ENCODE measurements at places on chromosomes 11 and 22.
A peak's percentile ranks its signal among the peaks of the same experiment; 100 is the strongest.

GRCh38 chr11:8747173-8747572 lies 64.6 kb downstream of the RPL27A start:
- no peak for DNase-seq

DNA sequence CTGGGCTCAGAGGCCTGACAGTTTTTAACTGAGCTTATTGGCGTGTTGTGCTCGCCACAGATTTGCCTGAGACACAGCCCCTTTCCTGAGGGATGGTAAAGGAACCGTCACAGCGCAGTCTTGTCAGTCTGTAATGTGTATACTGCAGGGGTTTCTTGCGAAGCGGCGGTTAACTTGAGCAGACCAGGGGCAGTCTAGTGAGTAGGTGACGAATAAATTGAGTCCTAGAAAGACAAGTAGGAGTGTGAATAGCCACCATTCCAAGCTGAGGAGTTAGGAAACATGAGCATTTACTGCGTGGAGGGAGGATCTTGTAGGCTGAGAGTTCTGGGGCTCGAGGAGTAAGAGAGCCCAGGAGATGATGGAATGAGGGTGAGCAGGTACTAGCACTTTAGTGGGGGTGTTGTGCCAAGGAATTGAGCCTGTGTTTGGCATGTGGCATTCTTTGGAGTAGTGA lies 1.4 kb downstream of the MED15 start:
- no peak for DNase-seq

- DNase-seq: no peak
Measured at GRCh38 chr11:11407763-11408084, 54.7 kb upstream of the CSNK2A3 start.

- no peak for DNase-seq
Measured at GRCh38 chr22:39706376-39707140, 136.0 kb downstream of the CACNA1I start.

GRCh38 chr11:48013269-48013901 lies 33.0 kb downstream of the PTPRJ start:
- peak; percentile 61 for DNase-seq

- DNase-seq: no peak
Measured at GRCh38 chr11:15145615-15146014, 30.9 kb downstream of the INSC start.

- DNase-seq: no peak
Measured at GRCh38 chr22:47806894-47807293, 1044.4 kb downstream of the TBC1D22A start.

GRCh38 chr11:12110201-12110713 lies at the start of gene MICAL2:
Gene MICAL2, plus strand, starts transcription at chr11:12110590. Its CDS starts 51,566 bp downstream, at chr11:12162156.
- DNase-seq: peak; percentile 81

GRCh38 chr11:65042891-65043290 lies 1.9 kb downstream of the SAC3D1 start:
- no peak for DNase-seq

GRCh38 chr11:108008656-108009496 lies at the start of gene CUL5:
Gene CUL5, plus strand, starts transcription at chr11:108008898. Its CDS starts 451 bp downstream, at chr11:108009349.
- DNase-seq: peak; percentile 61

- DNase-seq: no peak
Measured at GRCh38 chr11:17428925-17429324, 40.5 kb upstream of the KCNJ11 start.

GRCh38 chr11:8285796-8286195 lies 22.1 kb upstream of the LMO1 start:
- DNase-seq: no peak

GRCh38 chr11:128294671-128295050 lies 292.7 kb downstream of the ETS1 start:
- DNase-seq: peak; percentile 21

DNA sequence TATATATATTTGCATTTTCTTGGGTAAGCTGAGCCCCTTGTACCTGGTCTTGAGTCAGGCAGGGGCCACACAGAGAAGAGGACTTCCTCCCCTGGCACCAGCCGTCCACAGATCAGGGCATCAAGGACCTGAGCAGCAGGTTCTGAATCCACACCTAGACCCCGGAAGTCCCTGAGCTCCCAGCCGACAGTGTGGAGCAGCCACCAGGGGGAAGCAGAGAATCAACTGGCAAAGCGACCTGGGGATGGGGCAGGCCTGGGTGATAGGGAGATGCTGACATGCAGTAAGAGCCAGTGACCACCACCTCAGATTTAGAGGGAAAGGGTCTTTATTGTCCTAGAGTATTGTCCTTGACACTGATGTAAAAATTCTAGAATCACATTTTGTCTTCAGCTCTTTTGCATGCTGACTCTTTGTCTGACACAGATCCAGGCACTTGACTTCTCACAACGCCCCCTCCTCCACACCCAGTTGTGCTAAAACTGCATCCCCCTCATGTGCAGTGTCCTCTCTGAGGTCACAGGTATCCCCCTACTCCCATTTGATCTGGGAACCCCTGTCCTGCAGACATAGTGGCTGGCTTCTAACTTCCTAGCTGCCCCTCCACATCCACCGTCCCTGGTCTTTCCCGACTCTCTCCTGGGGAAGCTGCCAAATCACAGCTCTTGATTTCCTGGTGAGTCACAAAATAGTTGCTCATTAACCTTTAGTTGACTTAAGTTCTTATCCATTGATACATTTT lies 109.3 kb downstream of the GGTLC2 start:
- DNase-seq: peak; percentile 16
